ENCODE measurements at places on chromosomes 5 and 9.

DNA sequence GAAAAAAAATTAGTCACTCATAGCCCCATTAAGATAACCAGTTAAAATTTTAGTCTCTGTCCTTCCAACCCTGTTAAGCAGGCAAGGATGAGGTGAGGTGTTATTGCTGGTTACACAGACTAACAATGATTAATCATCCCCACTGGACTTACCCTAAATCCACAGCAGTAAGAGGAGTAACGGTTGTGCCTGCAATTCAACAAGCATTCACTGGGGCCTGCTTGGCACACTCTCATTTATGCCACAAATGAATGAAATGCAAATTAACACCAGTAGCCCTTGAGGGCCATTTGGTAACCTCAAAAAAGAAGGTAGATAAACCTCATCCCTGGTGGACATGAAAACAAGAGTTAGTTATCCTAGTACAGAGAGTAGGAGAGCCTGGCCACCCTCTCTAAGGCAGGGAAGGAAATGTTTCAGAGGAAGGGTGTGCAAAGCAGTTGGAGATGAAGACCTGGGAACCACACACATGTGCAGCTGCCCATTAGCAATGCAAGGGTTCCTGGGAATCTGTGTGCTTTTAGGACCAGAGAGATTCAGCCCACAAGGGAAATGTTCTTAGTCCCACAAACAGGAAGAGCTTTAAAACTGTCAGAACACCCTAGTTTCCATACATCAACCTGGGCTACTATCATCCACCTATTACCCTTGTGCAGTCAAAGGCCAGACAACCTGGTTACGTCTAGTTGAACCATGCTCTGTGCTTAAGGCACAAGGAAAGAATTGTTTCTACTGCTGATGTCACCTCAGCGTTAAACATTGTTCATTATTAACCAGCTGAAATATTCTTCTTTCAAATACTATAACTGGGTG lies 7.7 kb downstream of the LHFPL2 start:
- DNase-seq = no peak

- DNase-seq = no peak
Measured at GRCh38 chr9:98707166-98708102, 1.3 kb downstream of the GABBR2 start.

DNA sequence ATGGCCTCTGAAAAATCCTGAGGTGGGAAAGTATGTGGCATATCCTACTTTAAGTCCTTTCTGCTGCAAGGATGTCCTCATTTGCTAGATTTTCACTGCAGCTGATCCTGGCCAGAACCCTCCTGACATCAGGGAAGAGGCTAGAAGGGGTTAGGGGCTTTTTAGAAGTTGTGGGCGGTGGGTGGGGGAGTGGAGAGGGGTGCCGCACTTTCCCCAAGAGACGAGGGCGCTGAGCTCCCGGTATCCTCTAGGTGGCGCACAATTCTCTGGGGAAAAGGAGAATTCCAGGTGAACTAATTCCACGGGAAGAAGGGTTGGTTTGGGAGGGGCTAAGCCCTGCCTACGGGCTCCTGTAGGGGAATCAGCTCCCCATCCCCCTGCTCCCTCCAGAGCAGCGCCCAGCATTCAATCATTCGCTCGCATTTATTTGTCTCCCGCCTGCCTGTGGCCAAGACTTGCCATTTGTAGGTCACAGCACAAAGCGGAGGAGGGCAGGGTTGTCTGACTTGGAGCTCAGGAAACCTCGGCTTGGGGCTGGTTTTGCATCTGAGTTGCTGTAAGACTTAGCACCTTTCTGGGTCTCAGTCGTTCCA lies 42.9 kb upstream of the HAND1 start:
- no peak for DNase-seq

- no peak for DNase-seq
Measured at GRCh38 chr9:126563556-126563955, 50.2 kb upstream of the LMX1B start.

DNA sequence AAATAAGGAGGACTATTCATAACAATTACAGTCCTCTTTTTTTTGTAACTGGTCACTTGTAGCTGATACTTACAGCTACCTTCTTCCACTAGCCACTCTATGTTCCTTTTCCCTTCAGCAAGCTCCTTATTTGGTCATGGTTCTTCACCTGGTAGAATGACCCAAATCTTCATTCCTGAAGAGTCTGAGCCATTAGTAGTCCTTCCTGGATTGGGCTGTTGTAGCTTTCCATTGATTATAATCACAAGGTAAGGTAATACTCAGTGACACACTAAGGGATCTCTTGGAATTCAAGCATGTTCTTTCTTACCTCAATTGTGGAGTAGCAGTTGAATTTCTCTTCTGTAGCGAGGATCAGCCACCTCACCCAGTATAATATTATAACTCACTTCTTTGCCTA lies 25.5 kb upstream of the ITGA2 start:
- no peak for DNase-seq

All from activated effector memory CD4-positive, alpha-beta T cell treated with Interleukin-2 at 50 U/mL for 16 hours (primary cell).